Activated CD4-positive, alpha-beta T cell treated with anti-CD3 and anti-CD28 coated beads, Interleukin-2, amount 50 U/mL, for 48 hours (primary cell): ENCODE measurements at places on chromosomes 6 and 20.
A peak's percentile ranks its signal among the peaks of the same experiment; 100 is the strongest.

DNA sequence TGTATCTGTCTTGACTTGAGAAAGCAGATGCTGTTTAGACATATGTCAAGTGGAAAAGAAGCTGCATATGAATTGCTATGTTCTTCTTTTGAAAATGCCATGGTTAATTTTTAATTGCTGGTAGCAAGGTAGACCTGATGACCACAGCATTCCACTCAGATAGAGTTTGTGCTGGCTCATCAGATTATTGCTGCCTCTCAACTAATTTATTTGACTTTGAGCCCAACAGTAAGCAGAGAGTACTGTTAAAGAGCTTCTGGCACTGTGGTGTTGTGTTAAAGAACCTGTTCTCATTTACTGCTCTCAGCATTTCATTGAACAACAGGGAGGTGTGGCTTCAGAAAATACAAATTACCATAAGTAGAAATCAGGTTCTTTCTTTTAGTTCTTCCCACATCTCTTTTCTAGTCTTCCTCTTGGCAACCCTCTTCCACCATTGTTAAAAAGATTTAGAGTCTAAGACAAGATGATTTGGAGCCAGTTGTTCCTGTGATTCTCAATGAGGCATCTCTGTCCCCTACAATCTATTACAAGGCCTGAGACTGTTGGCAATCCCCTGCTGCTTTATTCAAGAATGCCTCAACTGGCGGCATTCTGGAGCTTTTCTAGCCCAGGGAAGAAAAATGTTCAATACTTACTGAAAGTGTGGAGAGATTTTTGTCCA is 967.6 kb upstream of the GJE1 start:
- no peak for DNase-seq

- no peak for DNase-seq
These were observed 327.7 kb upstream of the MANEA start for GRCh38 chr6:95249661-95250060.

- DNase-seq: no peak
These were observed 602.5 kb downstream of the PHF3 start for GRCh38 chr6:64238071-64238470.

GRCh38 chr20:41476013-41476441 is 109.4 kb upstream of the EMILIN3 start:
- no peak for DNase-seq

DNA sequence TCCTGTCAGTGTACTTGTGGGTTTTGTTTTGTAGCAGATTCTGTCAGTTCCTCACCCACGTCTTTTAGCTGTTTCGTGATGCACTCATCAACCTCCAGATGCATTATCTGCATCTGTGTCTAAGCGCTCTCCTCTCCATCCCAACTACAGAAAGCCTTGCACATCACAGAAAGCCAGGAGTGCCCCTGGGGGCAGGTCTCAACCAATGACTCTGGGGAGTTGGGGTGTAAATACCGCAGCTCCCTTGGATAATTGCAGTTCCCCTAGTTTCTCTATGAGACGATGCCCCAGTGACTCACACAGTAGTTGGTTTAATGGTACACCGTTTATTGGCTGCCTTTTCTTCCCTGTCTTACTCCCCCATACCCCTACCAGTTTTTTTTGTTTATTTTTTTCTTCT is 158.1 kb downstream of the SOX4 start:
- DNase-seq: no peak

DNA sequence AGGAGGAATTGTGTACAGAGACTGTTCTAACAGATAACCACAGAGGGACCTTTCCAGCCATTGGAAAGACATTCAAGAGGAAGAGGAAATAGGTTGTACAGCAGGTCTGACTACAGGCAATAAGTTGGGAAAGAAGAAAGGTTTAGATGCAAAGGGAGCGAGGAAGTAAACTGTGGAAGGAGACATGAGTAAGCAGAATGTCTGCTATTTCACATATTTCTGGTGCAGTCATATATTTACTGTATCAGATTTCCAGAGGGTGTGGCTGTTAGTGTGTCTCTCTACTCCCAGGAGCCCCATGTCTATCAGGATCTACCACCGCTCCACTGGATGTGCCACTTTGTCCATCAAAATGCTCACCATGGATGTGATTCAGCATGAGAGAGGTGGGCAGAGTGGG is 25.9 kb downstream of the MRS2 start:
- DNase-seq: no peak

DNA sequence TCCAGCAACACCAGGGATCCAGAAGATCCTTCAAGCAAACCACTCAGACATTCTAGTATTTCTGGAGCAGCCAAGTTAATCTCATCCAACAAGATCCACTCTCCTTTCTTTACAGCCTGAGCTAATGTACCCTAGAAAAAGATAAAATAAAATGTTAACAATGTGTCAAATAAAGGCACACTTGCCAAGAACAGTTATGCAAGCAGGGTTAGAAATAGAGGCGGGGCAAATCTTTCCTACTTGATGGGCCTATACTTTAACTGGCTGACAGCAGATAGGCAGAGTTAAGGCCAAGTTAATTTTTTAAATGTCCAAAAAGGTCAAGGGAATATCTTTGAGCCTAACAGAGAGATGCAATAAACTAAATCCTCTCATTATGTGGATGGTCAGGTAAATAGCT is 60.8 kb downstream of the MDN1 start:
- no peak for DNase-seq

DNA sequence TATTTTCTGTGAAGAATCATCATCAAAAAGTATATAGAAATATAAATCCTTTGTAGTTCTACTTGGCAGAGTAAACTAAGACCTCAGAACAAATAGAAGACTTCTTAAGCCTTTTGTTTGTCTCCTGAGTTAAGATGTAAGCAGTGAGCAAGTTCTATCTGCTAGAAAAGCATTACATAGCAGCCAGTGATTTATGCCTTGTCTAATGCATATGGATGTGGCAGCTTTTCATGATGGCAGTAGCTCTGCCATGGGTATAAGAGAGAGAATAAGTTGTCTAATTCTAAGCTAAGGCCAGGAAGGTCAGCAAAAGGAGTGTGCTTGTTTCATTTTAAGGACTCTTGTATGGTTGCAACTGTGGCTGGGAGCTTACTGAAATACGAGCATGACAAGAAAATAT is 920.2 kb downstream of the GRIK2 start:
- no peak for DNase-seq

DNA sequence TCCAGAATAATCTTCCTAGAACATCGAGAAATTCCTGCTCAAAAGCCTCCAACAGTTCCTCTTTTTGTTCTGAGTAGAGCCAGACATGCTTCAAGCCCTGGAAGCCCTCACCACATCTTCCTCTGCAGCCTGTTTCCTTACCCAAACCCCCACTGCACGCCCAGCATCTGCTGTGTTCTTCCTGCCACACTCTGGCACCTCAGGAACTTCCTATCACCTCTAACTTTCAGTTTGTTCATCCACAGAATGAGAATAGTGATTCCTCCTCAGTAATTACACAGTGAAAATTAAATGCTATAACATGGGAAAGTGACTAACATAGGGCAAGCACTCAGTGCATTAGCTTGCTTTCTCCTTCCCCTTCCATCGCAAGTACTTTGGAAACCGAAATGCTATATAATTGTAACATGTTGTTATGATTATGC is 26.3 kb downstream of the C6orf89 start:
- DNase-seq: peak; percentile 63

DNA sequence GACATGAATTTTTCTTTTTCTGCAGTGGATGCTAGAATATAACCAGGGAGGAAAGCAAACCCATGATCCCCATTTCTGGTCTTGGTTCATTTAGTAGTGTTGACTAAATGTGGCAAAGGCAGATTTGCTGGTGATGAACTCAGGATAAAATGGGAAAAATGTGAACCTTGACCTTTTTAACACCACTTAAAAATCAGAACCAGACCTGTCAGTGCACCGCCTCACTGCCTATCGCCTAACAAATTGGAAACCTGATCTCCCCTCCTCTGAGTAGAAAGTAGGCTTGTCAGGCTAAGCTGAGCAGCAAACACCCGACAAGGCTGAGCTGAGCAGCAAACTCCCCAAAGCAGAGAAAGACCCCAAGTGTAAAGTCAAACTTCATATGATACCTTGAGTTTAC is 254.8 kb downstream of the FOXC1 start:
- no peak for DNase-seq

- no peak for DNase-seq
These were observed 122.5 kb downstream of the COL9A1 start for GRCh38 chr6:70180183-70180900.

DNA sequence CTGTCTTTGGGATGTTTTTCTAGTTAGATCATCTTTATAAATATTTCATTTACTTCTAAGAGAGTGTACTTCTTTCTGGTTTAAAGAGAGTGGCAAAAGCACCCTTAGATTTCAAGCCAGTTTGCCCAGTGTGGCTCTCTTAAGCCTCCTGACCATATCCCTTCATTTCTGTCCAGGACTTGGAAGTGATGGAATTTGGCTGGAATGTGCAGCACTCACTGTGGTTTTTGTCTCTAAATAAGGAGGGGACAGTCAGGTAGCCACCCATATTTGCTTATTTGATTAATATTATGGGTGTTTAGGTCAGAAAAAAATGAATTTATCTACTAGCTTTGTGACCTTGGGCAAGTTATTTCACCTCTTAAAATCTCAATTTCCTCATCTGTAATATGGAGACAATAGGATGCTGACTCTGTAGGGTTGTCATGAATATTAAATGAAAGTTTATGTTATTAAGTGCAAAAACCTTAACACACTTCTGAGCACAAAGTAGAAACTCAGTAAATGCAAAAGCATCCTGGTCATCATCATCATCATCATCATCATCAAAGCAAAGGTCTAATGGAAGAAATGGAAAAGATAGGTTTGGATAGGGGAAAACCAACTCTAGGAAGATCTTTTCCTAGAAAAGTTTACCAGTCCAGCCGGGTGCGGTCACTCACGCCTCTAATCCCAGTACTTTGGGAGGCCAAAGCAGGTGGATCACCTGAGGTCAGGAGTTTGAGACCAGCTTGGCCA is 3.1 kb downstream of the CRYBG1 start:
- DNase-seq: no peak

DNA sequence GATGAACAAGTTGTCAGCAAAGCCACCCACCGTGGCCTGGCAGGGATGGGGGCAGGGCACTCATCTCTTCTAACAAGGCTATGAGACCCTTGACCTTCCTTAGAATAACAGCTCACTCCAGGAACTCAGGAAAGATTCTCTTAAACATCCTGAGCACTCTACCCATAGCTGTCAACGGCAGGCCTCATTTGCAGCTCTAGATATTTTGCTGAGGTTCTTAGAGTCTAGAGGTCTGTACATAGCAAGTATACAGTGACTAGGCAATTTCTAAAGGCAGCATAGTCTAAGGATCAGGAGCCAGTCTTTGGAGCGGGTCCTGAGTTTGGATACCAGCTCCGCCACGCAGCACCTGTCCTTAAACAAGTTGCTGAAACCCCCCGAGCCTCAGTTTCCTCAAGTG is 11.7 kb downstream of the TRERF1 start:
- no peak for DNase-seq
